ENCODE measurements at places on chromosomes 4 and X. TPM values are rescaled to one million over a fixed set of nuclear protein-coding genes. Genes with fewer than 3 reads are reported as not detected.
A peak's percentile ranks its signal among the peaks of the same experiment; 100 is the strongest.

DNA sequence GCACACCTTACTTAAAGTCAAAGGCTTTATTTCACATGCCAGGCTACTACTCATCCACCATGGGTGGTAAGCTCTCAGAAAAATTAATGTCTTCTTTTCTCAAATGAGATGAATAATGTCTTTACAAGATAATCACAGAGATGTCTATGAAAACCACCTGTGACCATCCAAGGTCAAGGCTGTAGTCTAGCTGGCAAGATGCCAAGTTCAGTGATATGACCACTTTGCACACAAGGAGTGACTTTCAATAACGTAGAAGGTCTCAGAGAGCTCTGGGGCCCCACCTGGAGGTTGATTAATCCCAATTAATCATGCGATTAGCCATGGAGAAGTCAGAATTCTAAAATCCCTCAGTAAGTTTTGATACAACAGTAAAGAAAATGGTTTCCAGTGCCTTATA, 20.5 kb downstream of the ANOS1 start:
- DNase-seq = no peak

DNA sequence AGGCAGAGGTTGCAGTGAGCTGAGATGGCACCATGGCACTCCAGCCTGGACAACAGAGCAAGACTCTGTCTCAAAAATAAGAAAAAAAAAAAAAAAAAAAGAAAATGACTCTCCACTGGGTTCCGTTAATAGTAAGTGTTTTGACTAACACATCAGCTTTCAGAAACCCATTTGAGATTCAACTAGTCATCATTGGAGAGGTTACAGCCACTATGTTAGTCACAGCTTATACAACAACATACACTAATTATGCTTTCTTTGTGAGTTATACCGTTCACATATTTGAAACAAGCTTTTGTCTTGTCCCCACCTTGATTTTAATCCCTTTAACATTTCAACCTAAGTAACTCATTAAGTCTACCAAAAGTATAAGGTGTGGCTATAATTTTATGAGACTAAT, 48.2 kb downstream of the HADH start:
- no peak for DNase-seq

GRCh38 chrX:95145848-95146490, 1472.0 kb downstream of the FAM133A start:
- no peak for DNase-seq

DNA sequence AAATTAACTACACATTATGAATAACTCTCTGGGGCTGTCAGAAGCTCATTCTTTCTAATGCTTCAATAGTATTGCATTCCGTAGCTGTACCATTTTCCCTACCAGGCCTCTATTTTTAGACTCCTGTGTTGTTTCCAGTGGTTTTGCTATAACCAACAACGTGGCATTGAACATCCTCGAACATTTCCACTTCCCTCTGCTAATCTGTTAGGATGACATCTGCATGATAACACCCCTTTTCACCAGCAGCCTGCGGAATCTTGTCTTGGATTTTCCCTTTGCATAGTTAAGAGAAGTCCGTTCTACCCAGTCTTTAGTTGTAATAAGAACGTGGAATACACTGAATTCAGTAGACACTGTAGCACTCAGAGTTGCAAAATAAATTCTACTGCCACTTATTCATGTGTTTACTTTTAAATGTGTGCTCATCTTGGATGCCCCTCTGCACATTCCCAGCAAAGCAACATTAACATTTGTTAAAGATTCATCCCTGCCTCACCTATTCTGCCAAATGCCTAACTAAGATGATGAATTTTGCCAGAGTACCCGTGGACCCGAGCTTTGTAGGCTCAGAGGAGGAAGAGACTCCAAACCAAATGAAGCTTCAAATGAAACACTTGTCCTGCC, 55.6 kb downstream of the SEL1L3 start:
- DNase-seq = no peak

DNA sequence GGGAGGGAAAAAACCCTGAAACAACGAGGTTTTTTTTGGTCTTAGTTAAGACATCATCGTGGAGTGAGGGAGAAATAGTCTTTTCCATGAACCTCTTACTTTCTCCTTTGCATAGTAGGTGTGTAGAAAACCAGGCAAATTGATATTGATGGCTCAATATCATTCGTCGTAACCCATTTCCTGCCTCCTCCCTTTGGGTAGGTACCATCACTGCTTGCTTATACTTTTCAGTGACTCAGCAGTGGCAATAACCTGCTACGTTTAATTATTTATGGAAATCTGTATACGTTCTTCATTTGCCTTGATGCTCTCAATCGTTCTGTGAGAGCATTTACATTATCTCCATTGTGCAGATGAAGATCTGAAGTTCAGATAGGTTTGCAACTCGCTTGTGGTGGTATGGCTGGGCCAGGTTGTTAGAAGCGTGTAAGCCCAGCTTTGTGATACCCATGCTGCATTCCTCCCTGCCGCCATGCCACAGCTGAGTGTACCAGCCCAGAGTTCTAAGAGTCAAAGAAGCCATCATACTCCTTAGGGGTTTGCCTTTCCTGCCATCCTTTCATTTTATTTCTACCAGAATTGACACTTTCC, 212.9 kb downstream of the ARHGAP10 start:
- DNase-seq = no peak

- no peak for DNase-seq
These were observed 32.7 kb upstream of the MAGED1 start for GRCh38 chrX:51860679-51861078.

DNA sequence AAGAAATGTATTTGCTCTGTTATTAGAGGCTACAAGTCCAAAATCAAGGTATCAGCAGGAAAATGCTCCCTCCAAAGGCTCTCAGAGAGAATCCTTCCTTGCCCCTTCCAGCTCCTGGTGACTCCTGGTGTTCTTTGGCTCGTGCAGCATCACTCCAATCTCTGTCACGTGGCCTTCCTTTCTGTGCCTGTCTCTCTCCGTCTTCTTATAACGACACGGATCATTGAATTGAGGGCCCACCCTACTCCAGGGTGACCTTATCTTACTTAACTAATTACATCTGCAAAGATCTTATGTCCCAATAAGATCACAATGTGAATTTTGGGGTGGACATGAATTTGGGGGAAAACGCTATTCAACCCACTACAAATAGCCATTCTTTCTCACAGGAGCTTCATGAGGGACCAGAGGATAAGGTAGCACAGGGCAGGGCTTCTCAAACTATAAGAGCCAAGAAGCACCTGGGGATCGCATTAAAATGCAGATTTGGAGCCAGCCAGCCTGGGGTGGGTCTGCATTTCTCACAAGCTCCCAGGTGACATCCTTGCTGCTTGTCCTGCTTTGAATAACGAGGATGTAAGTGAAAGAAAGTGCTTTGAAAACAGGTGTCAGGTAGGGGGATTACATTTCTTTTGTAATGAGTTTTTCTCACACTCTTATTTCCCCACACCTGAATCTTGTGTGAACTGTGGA, 41.9 kb upstream of the APLN start:
- no peak for DNase-seq

DNA sequence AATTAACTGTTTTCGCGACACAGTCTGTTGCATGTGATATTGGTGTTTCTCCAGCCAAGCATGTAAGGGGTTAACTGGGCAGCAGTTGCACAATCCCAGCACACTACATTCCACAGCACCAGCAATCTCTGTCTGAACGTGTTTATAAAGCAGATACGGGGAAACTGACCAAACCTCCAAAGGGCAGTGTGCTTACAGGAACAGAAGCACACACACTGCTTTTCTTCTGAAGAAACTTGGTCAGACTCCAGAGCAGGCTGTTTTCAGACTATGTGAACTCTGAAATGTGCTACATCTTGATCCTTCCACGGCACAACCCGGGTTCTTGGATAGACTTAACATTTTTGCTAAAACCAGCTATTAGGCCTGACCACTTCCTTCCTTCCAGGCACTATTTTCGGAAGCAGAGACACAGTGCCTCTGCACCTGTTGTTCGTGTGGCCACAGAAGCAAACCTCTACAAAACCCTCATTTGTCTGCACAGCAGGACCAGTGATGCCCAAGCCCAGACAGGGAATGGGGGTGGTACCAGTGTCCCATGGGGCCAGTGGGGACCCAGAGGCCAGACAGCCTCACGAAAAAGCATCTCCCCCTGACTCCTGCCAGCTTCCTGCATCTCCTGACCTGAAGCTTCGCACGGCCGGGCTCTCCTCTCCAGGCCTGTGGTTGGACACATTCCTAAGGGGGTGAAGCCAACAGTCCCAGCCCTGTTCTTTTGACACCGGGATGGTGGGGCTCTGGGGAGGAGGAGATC, 90.1 kb downstream of the IRF2 start:
- DNase-seq = peak; percentile 79

DNA sequence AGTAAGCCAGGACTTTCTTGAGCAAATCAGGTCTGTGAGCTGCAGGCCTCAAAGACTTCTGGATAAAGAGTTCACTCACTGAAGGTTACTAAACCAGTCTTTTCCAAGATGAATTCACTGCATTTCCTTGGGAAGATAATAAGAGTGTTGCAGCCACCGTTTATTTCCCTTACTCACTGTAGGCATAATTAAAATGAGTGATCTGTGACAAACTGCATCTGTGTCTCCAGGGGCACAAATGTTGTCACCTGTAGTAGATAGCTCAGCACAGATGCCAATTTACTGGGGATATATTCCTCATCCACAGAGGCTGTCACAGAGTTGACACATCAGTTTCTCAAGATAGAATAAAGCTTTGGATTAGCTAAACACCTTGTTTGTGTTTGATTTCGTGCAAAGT, 580.2 kb downstream of the SPRY1 start:
- no peak for DNase-seq

GRCh38 chrX:48831909-48832291, 3.5 kb downstream of the PCSK1N start:
- no peak for DNase-seq

DNA sequence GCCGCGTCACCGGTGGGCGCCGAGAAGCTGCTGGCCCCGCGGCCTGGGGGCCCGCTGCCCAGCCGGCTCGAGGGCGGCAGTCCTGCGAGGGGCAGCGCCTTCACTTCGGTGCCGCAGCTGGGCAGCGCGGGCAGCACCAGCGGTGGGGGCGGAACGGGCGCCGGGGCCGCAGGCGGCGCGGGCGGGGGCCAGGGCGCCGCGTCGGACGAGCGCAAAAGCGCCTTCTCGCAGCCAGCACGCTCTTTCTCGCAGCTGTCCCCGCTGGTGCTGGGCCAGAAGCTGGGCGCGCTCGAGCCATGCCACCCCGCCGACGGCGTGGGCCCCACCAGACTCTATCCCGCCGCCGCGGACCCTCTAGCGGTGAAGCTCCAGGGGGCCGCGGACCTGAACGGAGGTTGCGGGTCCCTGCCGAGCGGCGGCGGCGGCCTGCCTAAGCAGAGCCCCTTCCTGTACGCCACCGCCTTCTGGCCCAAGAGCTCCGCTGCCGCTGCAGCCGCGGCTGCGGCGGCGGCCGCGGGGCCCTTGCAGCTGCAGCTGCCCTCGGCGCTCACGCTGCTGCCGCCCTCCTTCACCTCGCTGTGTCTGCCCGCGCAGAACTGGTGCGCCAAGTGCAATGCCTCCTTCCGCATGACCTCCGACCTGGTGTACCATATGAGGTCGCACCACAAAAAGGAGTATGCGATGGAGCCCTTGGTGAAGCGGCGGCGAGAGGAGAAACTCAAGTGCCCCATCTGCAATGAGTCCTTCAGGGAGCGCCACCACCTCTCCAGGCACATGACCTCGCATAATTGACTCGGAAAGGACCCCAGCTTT, 5.6 kb downstream of the PRDM8 start:
- peak; percentile 72 for DNase-seq

DNA sequence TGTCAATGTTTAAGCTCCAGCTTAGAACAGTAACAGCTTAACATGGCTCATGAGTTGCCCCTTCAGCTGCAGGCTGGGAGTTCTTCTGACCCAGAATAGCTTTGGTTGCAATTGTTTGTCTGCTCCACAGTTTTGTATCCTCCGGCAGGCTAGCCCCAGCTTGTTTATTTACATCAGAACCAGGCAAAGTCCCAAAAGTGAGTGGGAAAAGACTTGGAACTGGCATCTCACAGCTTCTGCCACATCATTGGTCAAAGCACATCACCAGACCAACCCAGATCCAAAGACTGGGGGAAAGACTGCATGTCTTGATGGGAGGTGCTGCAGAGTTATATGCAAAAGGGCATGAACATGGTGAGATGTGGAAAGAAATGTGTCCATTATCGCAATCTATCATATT, 231.2 kb upstream of the CPEB2 start:
- DNase-seq = no peak

- no peak for DNase-seq
These were observed 13.5 kb downstream of the ARHGAP24 start for GRCh38 chr4:85488416-85488815.

DNA sequence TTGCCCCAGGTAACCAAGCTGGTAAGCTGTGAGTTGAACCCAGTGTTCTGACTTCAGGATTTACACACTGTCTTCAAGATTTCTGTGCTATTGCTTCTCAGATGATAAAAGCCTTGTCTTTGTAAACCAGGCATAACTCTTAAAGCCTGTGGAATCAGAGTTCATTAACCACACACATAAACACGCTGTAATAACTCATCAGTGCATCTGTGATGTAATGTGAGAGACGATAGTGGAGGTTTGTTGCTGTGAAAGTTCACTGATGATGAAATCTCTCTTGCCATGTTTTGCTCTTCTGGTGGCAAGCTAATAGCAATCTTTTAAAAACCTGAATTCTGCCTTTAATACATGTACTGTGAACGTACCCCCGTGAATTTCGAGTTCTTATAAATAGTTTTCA, 41.5 kb downstream of the CLCN4 start:
- no peak for DNase-seq

DNA sequence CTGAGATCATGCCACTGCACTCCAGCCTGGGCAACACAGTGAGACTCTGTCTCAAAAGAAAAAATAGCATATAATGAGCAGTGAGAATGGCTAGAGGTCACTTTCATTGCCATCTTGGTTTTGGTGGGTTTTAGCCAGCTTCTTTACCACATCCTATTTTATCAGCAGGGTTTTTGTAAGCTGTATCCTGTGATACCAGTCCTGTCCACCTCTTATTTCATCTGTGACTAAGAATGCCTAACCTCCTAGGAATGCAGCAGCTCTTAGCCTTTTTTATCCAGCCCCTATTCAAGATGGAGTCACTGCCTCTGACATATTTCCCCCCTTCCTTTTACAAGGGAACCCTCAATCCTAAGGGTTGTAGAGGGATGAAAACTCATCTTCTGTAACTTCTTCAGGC, 26.1 kb upstream of the IGFBP7 start:
- no peak for DNase-seq

GRCh38 chr4:33162122-33162521, 2442.0 kb downstream of the PCDH7 start:
- no peak for DNase-seq

- no peak for DNase-seq
These were observed 139.5 kb upstream of the NOCT start for GRCh38 chr4:138875891-138876608.

GRCh38 chr4:103008875-103009729, 10.4 kb downstream of the SLC9B1 start:
- DNase-seq = no peak

GRCh38 chr4:53037892-53038291, 175.8 kb downstream of the RASL11B start:
- no peak for DNase-seq

Gene MAGEA11
- total RNA-seq = not detected

Gene CENPVL1
- not detected for total RNA-seq

Gene SLIT2
- total RNA-seq = 27.0 TPM

Gene MAGEA2B
- total RNA-seq = not detected

Gene PRKG2
- total RNA-seq = 2.6 TPM

Gene S100P
- not detected for total RNA-seq

Gene RLIM
- total RNA-seq = 24.3 TPM

Gene RAPGEF2
- total RNA-seq = 34.2 TPM

Gene PDLIM3
- 870 TPM for total RNA-seq

Gene COL4A6
- 0.36 TPM for total RNA-seq

Gene TBC1D9
- 9.2 TPM for total RNA-seq

Gene P2RY8
- 0.82 TPM for total RNA-seq

Gene JADE3
- 7.8 TPM for total RNA-seq

All from sigmoid colon (tissue), 7 donors.